ENCODE measurements at places on chromosomes 6 and 20. TPM values are rescaled to one million over a fixed set of nuclear protein-coding genes. Genes with fewer than 3 reads are reported as not detected.

The AK9 gene
- 3.0 TPM for total RNA-seq

The IRF4 gene
- 0.81 TPM for total RNA-seq

The CPNE1 gene
- total RNA-seq, result 369 TPM

The ARMH2 gene
- total RNA-seq, result 0.54 TPM

The NRM gene
- total RNA-seq, result 9.4 TPM

The IP6K3 gene
- not detected for total RNA-seq

GRCh38 chr6:18663011-18663410 is 275.9 kb downstream of the RNF144B start:
- no peak for DNase-seq

DNA sequence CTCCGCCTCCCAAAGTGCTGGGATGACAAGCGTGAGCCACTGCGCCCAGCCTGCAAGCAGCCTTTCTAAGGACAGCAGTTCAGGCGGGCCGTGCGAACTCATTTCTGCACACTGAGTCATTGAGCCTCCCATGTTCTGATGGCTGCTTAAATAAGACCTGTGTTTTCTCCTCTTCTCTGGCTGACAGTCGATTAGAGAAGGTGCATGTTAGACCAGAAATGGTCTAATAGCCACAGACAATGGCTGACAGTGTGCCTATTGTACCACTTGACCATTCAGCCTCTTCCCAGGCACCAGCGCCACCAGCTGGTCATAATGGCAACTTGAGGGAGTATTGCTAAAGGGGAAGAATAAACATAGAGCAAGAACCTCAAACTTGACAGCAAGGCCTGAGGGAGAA is 6.2 kb downstream of the CST11 start:
- no peak for DNase-seq

DNA sequence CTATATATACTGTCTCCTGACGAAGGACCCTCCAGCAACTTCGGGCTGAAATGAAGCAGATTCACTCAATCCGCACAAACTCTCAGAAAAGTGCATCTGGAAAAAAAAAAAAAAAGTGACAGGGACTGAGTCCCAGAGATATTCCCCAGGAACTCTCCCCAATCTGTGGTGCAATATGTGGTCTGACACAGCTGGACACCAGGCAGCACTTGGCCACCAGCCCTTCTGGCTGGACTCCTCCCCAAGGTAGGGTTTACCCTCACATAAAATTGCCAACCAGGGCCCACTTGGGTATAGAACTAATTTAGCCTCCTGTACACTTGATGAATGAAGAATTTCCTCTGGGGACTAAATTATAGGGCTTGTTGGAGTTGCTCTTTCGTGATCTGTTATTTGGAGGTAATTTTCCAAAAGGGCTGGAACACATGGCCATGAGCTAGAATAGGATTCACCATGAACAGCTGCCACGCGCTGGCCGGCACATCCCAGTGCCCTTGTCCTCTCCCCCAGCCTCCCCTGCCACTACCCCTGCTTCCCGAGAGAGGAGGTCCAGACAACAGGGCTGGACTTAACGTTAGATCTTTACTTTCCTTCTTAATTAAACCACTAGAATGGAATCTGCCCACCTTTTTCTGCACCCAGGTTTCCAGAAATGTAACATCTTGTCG is 379.2 kb downstream of the BMP2 start:
- DNase-seq, result no peak

GRCh38 chr20:3163099-3164042 is 3.7 kb upstream of the FASTKD5 start:
- DNase-seq, result no peak

DNA sequence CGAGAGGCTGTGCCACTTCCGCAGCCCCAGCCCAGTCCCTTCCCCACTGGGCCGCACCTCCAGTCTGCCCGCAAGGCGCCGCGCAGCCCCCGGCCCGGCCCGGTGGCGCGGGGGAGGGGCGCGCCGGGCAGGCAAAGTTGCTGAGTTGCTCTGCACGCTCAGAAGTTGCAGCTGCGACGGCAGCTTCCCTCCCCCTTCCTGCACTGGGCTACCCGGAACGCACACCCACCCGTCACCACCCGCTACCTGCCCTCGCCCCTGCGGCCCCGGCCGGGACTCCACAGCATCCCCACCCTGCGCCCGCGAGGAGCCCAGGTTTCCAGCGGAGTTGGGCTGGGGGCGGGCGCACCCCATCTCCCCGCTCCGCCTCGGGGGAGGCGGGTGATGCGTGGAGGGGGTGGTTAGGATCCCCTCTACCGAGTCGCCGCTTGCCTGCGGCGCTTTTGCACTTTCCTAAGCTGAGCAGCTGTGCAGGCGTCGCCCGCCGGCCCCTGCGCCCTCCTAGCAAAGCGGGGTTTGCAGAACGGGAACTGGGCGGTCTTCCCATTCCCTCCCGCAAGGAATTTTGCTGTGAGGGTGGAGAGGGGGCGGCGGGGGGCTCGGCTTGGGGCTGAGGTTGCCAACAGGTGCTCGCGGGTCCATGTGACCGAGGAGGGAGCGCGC is 55.9 kb upstream of the RREB1 start:
- peak; percentile 85 for DNase-seq

DNA sequence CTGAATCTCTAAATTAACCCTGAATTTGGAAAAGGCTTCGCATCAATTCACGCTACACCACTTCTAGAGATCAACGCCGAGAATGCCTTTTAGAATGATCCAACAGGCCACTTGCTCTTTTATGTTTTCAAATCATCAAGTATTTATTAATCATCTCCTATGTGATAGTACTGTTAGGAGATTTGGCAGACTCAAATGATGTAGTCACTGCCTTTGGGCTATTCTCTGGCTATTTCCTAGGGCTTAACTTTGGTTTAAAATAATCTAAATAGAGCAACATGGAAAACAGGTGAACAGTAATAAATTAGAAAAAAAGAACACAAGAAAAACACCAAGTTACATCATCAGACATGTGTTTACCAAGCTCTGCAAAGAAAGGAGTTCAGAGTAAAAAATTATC is 140.3 kb downstream of the TENT5A start:
- DNase-seq, result no peak

DNA sequence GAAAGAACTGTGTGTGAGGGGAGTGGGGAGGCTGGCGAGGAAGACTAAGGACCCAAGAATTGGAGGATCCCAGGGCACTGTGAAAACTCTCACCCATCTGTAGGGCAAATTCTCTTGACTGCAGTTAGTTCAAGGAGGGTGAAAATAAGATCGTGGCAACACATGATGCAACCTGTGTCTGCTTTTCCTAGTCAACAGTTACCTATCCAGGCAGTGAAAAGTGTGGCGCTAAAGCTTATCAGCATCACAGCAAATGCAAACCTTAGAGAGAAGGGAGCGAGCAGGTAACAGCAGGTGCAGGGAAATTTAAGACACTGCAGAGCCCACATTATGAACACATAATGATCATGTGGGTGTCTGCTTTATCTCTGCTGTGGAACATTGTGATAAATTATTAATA is 97.7 kb upstream of the SGK1 start:
- DNase-seq, result no peak

DNA sequence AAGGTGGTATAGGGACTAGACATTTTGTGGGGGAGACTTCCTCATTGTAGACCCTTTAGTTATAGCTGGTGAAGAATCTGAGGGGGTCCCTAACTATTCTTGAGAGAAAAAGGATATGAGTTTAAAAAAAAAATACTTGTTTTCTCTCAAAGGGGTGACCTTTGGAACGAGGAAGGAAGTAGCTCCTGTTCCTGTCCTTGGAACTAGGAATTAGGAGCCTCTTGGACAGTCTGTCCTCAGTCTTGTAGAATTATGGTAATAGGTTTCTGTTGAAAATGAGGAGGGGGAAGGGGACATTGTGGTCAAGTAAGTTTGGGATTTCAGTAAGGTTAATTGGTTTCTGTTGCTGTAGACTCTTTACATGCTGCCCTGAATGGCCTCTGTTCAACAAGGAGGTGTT is 56.5 kb downstream of the PLEKHG1 start:
- DNase-seq, result no peak

GRCh38 chr6:170290296-170291128 is at the start of gene DLL1:
Gene DLL1, minus strand, starts transcription at chr6:170291078. Its CDS starts 939 bp downstream, at chr6:170290139.
- peak; percentile 45 for DNase-seq

- no peak for DNase-seq
Measured at GRCh38 chr6:36049582-36049981, 22.0 kb downstream of the MAPK14 start.

- DNase-seq, result no peak
Measured at GRCh38 chr6:151652325-151652724, 155.2 kb upstream of the ESR1 start.

- DNase-seq, result no peak
Measured at GRCh38 chr6:88492241-88492640, 326.1 kb upstream of the CNR1 start.

- no peak for DNase-seq
Measured at GRCh38 chr6:21935142-21935541, 341.6 kb downstream of the SOX4 start.

Measured in hematopoietic multipotent progenitor cell (in vitro differentiated cells).